ENCODE measurements at places on chromosomes 11 and 22.

- no peak for DNase-seq
Observed at GRCh38 chr11:97786961-97787360, 1233.8 kb upstream of the CNTN5 start.

- no peak for DNase-seq
Observed at GRCh38 chr11:128180441-128181087, 406.8 kb downstream of the ETS1 start.

GRCh38 chr11:74470526-74470925, 3.2 kb upstream of the KCNE3 start:
- DNase-seq, result no peak

GRCh38 chr11:36447947-36448346, 62.1 kb downstream of the TRAF6 start:
- DNase-seq, result no peak

- no peak for DNase-seq
Observed at GRCh38 chr11:86220653-86221052, 23.9 kb upstream of the EED start.

GRCh38 chr11:75028724-75029123, 40.0 kb downstream of the NEU3 start:
- DNase-seq, result no peak

GRCh38 chr11:12019337-12019736, 10.9 kb upstream of the DKK3 start:
- DNase-seq, result no peak

- no peak for DNase-seq
Observed at GRCh38 chr11:125621995-125622394, 3.0 kb upstream of the CHEK1 start.

DNA sequence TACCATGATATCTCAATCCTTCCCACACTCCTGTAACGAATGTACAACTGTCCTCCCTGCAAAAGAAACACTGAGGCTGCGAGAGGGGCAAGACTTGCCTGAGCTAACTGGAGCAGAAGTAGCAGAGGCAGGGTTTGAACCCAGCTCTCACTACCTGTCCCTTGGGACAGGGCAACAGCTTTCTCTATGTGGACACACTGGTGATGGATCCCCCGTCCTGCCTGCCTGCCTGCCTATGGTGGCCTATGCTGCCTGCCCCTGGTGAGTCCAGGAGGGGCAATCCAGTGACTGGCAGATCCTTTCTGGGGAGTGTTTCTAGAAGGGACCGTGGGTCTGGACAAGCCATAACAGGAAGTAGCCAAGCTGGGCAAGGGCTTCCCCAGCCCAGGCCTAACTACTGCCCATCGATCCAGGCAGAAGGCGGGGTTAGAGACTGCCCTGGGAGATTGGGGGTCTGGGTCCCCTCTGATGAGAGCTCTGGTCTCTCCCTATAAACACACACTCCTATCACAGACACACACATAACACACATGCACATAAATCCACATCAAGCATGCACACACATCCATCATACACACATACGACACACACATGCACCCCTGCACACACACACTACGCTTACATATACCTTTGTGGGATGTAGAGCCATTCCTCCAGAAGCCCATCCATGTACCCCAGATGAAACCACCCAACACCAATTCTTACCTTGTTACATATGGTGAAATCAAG, 1.1 kb upstream of the EMID1 start:
- DNase-seq, result no peak

DNA sequence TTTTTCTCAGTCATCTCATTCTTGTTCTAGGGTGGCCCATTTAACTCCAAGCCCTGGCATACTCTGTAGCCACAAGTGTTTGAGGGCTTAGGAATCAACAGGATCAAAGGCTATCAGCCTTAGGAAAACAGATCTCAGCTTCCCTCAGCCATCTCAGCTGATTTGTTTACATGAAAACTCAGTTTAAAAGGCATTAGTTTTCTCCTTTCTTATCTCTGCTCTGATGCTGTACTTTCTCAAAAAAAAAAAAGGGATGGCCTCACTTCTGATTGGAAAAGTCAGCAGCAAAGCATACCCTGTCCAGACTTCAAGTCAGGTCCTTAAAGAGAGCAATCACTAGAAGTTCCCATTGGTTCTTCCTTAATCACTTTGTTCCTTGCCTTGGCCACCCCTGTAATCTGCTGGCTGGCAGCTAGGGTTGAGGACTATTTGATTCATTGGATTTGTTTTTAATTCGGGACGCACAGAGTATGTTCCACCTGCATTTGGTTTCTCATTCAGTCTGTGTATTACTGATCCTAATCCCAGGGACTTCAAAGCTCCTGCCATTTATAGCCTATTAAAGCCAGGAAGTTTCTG, 102.8 kb downstream of the EXT2 start:
- no peak for DNase-seq

DNA sequence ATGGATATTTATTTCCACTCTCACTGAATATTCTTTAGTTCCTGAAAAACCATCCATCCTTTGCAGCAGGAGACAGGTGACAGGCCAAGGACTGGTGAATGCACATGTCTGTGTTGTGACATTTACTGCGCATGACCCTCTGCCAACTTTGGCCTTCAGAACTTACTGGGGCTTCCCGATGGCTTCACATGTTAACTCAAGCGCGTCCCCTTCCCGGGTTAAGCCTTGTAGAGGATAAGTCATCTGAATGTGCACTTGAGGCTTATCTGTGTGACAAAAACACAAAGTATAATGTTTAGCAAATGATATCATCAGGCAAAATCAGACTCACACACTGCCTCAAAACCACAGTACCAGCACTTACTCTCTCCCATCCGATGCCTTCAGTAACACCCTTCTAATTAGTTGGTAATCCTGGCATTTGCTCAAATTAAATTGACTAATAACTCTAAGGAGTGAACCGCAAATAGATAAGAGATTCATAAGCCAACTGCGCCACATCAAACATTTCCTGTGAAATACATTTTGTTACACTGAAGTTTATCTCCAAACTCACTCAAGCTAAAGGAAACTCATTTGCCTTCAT, 286.4 kb downstream of the CADM1 start:
- no peak for DNase-seq

DNA sequence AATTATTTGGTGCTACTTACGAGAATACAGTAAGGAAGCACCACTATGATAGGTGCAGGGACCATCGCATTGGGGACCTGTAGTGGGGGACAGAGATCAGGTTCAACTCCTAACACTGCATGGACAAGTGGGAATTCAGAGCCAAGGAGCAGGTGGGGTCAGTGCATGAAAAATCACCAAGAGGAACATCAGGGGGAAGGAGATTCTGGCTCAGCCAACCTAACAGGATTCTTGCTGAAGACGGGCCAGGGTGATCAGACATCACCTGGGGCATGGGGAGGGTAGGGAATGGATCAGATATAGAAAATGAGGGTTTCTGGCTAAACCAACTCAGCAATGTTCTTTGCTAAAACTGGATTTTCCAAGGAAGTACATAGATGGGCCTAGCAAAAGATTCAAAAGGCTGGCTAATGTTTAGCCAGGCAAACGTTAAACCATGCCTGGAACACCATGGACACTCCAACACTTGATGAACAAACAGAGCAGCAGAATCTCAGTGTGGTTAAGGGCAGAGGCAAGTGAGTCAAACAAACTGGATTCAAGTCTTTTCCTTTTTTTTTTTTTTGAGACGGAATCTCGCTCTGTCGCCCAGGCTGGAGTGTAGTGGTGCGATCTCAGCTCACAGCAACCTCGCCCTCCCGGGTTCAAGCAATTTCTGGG, 70.0 kb downstream of the MICAL3 start:
- no peak for DNase-seq

DNA sequence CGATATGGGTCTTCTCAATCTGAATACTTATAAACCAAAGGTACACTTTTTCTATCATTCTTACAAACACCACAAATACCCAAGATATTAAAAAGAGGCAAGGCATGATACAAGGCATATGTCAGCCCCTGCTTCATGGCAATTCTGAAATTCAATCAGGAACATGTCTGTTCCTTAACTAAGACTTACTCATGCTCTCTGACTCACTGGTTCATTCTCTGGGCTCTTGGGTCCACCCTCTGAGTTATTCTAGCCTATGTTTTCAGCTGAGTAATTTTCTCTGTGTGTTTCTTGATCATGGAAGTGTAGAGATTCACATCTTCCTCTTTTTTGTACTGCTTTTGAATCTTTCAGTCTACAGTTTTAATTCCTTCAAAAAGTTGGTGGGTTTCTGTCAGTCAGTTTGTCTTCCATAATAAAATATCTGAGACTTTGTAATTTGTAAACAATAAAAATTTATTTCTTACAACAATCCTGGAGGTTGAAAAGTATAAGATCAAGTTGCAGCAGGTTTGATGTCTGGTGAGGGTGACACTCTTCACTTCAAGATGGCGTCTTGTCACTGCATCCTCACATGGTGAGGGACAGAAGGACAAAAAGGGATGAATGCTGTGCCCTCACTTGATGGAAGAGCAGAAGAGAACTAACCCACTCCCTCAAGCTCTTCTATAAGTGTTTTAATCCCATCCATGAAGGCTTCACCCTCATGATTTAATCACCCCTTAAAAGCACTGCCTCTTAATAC, 211.7 kb downstream of the FAM76B start:
- DNase-seq, result no peak

GRCh38 chr11:2778630-2779498, 79.1 kb upstream of the KCNQ1OT1 start:
- DNase-seq, result no peak

DNA sequence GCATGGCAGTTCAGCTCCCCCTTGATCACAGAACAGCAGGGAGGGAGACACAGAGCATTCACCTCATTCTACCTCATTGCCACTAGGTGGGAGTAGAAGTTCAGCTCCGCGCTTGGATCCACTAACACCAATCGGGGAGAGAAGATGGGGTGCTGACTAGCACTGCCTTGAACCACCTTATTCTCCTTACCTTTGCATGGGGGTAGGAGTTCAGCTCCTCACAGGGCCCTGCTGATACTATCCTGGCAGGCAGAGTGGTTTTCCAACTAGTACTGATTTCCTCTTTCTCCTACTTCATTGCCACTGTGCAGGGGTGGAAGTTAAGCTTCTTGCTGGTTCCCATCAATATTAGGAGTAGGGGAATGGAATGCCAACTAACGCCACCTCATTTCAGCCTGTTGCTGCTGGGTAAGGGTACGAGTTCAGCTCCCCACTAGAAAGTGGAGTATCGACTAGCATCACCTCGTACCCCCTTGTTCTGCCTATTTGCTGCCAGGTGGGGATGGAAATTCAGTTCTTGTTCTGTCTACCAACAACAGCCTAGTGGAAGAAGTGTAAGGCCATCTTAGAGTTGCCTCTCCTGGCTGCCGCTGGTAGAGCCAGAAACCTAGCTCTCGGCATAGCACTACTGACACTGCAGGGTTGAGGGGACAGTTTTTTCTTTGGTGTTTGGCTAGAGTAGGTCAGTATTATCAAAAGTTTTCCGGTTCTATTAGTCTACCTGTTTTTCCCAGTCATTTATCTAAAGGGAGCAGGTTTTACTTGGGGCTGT, 550.9 kb upstream of the CCDC90B start:
- DNase-seq, result no peak

- DNase-seq, result no peak
Observed at GRCh38 chr22:31337178-31337577, 9.0 kb downstream of the PATZ1 start.

DNA sequence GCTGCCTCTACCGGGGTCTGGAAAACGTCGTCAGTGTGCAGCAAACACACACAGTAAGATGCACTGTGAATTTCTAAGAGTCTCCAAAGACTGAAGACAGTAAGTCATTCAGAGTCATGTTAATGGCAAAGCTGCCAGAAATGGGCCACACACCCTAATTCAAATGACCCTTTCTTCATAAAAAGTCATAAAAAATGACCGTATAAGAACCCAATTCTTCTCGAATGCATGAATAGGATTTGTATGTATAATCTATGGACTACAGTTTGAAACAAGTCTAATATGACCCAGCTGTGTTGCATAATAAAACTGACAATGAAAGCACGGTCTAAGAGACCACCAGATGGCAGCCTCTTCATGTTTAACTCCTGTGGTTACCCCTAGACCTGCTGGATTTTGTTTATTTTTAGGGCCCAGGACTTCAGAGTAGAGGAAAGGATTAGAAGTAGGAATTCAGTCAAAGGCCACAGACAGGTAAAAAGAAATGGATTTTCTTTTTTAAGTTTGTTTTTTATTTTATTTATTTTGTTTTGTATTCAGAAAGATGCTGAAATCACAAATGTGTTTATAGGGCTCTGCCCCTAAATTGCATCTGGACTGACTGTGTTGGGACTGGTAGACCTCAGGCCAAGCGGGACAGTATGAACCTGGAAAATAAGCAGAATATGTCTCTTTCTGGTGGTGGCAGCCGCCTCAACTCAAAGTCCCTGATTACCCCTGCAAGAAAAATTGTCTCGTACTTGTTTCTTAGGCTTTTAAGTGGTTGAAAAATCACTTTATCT, 32.1 kb upstream of the SLC5A12 start:
- DNase-seq, result no peak

GRCh38 chr22:22248878-22249277, 4.3 kb downstream of the VPREB1 start:
- DNase-seq, result no peak

- DNase-seq, result no peak
Observed at GRCh38 chr11:77101043-77101537, 1.6 kb upstream of the OMP start.

DNA sequence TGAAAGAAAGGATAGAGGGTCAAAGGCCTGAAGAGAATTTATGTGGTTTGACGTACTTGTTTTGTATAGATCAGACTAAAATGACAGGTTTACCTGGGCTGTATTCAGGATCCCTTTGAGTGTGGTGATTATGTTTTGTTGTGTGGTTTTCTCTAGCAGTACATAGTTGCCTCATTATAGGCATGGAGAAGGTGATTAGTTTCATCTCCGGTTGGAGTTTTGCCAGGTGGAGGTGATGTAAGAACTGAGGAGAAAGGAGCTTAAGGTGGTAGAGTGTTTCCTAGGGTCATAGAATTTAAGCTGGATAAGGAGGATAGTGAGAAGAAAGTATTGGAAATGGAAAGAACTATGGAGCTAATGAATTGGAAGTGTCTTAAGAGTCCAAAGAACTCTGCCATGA, 229.0 kb downstream of the TMEM135 start:
- DNase-seq, result no peak

- no peak for DNase-seq
Observed at GRCh38 chr22:27879923-27880322, 39.1 kb downstream of the PITPNB start.

DNA sequence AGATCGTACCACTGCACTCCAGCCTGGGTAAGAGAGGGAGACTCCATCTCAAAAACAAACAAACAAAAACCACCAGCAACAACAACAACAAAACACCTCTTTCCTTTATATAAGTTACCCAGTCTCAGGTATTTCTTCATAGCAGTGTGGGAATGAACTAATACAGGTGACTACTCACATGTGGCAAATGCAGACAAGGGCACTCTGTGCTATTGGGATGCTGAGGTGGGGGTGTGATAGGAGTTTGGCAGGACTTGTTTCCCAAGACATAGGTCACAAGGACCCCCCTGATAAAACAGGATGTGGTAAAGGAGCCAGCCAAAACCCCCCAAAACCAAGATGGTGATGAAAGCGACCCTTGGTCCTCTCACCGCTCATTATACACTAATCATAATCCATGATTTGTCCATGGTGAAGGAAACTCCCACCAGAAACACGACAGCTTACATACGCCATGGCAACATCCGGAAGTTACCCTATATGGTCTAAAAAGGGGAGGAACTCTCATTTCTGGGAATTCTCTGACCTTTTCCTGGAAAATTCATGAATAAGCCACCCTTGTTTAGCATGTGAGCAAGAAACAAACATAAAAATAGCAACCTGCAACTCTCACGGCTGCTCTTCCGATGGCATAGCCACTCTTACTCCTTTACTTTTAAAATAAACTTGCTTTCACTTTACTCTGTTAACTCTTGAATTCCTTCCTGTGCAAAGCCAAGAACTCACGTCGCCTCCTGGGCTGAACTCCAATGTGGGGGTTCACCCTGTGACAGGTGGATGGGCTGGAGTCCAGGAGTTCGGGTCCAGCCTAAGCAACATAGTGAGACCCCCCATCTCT, 18.8 kb upstream of the INCENP start:
- no peak for DNase-seq
